ENCODE measurements at places on chromosomes 6 and 20. TPM values are rescaled to one million over a fixed set of nuclear protein-coding genes. Genes with fewer than 3 reads are reported as not detected.

GRCh38 chr20:9886227-9886626, 47.4 kb upstream of the PAK5 start:
- no peak overlapping the region for H3K27ac ChIP-seq
- H3K4me1 ChIP-seq, result no peaks in the 10 kb centered on the region
- no peak overlapping the region for H3K4me3 ChIP-seq
- no peaks in the 10 kb centered on the region for H3K27me3 ChIP-seq
- H3K36me3 ChIP-seq, result no peaks in the 10 kb centered on the region

The PPIL1 gene
- total RNA-seq, result 17.7 TPM

The TRIM10 gene
- total RNA-seq, result 1.8 TPM

The BCAS1 gene
- 4.0 TPM for total RNA-seq

The BACH2 gene
- 5.7 TPM for total RNA-seq

The MTFR2 gene
- 0.65 TPM for total RNA-seq
